ENCODE measurements at places on chromosomes 12 and 14.

GRCh38 chr14:104978746-104979691 lies 845 bp upstream of the AHNAK2 start:
- DNase-seq: no peak

DNA sequence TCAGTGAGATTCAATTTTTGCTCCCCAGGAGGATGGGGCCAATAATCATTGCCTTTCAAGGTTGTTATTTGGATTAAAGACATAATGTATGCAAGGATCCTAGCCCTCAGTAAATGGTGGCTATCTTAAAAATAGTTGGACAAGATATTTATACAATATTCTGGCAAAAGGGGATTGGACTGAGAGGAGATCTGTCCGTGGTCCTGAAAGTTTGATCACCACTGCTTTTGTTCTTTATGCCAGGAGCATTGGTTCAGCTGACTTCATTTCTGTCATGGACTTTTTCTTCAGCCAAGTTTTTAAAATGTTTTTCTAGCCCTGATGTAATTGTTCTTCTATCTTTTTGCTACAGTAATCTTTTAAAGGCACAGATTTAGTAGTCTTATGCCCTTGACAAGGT lies 70.2 kb upstream of the TCL1A start:
- DNase-seq: peak; percentile 24

- no peak for DNase-seq
Observed at GRCh38 chr14:69994002-69994401, 114.8 kb downstream of the SMOC1 start.

DNA sequence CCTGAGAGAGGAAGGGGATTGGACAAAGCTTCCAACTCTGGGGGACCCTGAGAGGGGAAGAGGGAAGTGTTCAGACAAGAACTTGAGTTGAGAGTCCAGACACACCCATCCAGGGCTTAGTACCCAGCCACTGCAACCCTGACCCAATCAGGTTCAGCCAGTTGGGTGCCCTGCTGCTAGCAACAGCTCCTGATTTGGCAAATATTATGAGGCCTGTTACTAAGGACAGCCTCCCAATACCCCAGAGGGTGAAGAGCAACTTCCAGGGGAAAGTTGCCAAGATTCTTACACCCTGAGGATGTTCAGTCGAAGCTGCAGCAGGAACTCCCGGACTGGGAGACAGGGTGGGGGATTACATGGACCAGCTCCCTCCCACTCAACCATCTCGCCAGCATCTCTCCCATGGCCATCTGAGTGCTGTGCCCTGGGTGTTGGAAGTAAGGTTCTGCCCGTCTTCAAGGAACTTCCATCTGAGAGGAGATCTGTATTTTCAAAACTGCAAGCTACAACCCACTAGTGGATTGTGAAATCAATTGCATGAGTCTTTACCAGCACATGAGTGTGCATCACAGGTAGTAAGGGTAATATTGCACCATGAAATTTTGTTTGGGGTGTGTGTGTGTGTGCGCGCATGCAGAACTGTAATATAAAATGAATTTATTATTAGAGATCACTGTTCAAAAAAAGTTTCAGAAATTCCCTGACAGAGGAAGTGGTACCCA lies 11.5 kb upstream of the KRT78 start:
- DNase-seq: peak; percentile 18

DNA sequence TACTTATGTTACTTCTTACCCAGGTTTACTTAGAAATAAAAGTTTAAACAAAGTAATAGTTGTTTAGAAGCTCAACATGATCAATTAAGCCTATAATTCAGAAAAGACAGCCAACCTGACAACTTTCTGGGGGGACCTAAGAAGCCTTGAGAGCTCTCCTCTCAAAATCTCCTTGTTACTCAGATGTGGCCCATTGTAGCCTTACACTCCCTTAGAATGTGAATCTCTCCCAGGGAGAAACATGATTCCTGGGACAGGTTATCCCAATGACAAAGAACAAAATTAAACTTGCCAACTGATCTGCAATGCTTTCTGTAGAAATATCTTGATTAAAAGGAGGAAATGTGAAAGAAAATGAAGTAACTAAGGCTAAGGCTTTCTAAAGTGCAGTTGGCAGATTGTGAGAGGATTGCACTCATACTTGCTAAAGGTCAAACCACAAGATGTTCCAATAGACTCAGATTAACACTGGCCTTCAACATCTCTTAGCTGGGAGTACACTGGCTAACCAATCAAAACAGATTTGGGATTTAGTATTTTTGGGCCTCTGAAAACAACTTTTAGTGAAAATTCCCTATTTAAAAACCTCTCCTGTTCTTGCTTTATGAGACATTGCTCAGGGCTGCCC lies 72.3 kb upstream of the TMX1 start:
- DNase-seq: no peak

GRCh38 chr12:85191-85666 lies 18.7 kb downstream of the IQSEC3 start:
- DNase-seq: no peak

GRCh38 chr12:132986885-132987225 lies 688 bp downstream of the ZNF26 start:
- peak; percentile 60 for DNase-seq

- peak; percentile 83 for DNase-seq
Observed at GRCh38 chr12:32302218-32303173, 96.9 kb upstream of the FGD4 start.

DNA sequence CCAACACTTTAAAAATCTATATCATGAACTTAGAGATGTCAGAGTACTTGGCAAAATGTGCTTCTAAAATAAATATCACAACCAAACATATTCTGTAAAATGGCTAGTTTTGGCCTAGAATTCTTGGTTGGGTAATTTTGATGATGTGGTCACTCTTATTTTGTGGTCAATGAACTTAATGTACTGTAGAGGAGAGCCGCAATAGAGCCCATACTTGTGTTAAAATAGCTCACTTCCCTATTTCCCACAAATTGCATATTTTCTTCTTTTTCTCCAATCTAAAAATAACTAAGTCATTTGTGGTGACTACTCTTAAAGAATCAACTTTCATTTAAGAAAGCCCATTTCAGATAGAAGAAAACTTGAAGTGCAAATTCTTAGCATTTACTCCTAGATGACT lies 619.4 kb downstream of the CCER1 start:
- no peak for DNase-seq

GRCh38 chr12:85657251-85657650 lies 179.0 kb downstream of the RASSF9 start:
- no peak for DNase-seq

DNA sequence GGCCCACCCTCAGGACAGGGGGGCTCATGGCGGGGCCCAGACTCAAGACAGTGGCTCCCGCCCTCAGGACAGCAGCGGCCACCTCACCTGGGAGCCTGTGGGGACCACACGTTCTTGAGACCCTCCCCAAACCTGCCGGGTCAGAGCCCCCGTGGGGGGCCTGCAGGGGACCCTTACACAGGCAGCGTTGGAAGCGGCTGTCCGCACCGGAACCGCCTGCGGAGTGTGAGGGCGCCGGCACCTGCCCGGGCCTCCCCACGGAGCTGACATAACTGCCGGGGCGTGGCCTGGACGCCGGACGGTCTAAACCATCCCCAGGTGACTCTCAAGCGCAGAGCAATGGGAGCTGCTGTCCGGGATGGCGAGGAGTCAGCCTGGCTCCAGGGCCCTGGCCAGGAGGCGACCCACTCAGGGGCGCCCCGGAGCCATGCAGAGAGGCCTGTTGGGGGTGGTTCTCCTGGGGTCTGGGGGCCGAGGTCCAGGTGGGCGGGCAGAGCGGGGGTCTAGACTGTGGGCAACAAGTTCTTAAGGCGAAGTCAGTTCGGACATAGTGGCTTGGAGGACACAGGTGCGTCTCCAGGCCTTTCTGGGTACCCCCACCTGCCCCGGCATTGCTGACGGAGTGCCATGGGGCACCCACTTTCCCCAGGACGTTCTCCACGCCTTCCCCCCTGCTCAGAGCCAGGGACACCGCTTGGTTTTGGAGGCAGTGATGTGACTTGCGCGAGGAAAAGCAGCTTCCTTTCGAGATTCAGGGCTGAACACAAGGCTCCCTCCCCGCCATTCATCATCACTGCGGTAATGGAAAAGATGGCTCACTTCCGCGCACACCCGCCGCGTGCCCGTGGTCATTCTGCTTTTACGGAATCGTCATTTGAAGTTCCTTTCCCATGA lies 23.2 kb downstream of the GALNT9 start:
- no peak for DNase-seq

DNA sequence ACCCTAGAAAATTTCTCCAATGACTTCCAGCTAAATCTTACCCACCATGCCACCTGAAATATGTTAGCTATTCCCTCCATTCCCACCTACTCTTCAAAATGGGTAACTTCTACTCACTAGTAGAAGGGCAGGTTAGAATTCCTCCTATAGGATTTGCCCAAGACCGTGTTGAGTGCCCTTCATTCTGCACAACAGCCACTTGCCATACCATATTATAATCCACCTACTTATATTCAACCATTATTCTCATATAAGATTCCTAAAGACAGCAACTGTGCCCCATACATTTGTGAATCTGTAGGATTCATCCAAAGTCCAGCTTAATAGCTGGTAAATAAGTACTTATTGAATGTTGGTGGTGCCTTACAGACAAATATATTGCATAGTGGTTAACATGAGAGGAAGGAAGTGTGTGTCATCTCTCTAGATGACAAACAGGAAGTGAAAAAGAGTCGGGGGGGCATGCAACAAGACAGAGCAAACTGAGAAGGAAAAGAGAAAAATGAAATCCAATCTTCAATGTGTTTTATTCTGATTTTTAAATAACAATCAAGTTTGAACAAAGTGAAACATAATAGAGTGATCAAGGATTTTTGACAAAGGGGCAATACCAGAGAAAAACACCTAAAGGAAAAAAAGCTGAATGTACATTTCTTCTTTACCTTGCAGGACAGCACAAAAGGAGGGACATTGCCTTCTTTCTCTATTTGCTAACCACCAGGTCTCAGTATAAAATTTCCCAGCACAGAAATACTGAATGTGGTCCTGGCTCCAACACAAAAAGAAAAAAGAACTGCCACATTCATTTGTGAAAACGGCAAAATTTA lies 389.3 kb upstream of the USP15 start:
- peak; percentile 53 for DNase-seq

DNA sequence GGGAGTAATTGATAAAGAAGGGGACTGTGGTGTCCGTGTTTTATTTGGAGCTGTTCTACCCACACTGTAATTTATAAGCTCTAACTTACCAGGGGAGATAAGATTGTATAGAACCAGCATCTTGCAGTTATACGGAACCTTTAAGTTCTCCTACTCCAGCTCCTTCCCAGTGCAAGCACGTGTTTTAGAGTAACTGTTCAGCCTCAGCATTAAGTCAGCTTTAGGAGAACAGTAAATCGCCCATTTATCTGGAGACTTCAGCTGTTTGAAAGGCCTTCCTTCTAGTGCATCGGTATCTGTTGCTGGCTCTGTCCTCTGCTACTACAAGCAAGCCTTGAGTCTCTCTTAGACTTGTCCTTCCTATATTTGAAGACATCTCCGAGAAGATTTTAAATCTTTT lies 95.6 kb downstream of the ETV6 start:
- no peak for DNase-seq

- DNase-seq: peak; percentile 57
Observed at GRCh38 chr12:105555556-105556295, 225.2 kb downstream of the C12orf75 start.

- DNase-seq: no peak
Observed at GRCh38 chr12:107894589-107894988, 120.1 kb downstream of the ASCL4 start.

All from DMS53 (cell line).